ENCODE measurements at places on chromosomes 1 and 21. TPM values are rescaled to one million over a fixed set of nuclear protein-coding genes. Genes with fewer than 3 reads are reported as not detected.
A peak's percentile ranks its signal among the peaks of the same experiment; 100 is the strongest.

DNA sequence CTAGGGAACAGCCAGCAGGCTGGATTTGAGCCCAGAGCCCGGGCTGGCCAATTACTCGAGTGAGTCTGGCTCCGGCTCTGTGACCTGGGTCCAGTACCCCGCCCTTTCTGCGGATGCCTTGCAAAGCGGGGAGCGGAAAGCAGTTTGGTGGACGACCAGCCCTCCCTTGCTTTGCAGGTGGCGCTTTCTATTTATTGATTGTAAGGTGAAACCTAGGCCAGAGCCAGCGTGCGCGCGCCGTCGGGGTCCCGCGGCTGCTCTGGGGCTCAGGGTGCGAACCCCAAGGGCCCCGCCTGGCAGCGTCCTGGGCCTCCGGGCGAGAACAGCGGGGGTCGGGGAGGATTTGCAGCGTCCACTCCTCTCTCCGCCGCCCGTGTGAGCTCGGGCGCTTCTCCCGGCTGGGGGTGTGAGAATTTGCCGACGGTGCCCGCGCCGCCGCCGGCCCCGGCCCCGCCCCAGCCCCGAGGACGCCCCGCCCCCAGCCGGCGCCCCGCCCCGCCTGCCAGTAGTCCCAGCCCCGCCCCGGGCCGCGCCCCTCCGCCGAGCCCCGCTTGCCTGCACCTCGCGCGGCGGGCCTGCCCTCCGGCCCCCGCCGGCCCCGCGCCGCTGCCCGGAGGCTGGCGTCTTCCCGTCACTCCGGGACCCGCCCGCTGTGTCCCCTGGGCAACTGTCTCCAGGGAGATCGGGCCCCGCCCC lies 37.6 kb downstream of the PIK3CD start:
- H3K36me3 ChIP-seq: peaks cover 23% of the 10 kb centered on the region
- H3K27ac ChIP-seq: peak overlapping the region; percentile 23
- peak overlapping the region; percentile 59 for H3K4me3 ChIP-seq
- no peaks in the 10 kb centered on the region for H3K27me3 ChIP-seq
- DNase-seq: peak; percentile 97

DNA sequence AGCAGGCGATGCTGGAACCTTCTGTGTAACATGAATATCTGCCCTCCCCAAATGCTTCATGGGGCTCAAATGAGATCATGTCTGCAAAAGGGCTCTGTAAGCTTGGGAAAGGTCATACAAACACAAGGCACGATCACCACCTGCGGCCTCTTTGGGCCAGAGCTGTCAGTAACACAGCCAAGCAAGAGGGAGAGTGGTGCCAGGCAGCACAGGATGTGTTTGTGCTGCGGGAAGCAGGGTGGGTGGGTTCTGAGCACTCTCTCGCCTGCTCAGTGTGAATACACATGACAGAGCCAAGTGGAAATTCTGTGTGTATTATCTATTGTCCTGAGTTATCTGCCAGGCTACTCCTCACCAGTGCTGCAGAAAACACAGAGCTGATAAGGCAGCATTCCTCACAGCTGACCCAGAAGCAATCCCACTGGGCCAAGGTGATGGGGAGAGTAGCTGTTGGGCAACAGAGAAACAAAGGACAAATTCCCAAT lies 101.2 kb downstream of the LAMC2 start:
- no peak for DNase-seq
- H3K4me3 ChIP-seq: no peak overlapping the region
- H3K27ac ChIP-seq: no peak overlapping the region
- no peaks in the 10 kb centered on the region for H3K36me3 ChIP-seq

Gene HNRNPU
- polyA plus RNA-seq: 622 TPM

- H3K4me1 ChIP-seq: no peaks in the 10 kb centered on the region
- no peak overlapping the region for H3K27ac ChIP-seq
- H3K36me3 ChIP-seq: no peaks in the 10 kb centered on the region
- no peak overlapping the region for H3K4me3 ChIP-seq
- no peak for DNase-seq
These were observed 13.4 kb upstream of the KIAA1614 start for GRCh38 chr1:180899262-180899661.

GRCh38 chr21:31716106-31716505 lies 15.8 kb downstream of the SCAF4 start:
- H3K27ac ChIP-seq: no peak overlapping the region
- no peaks in the 10 kb centered on the region for H3K27me3 ChIP-seq
- no peak for DNase-seq
- no peaks in the 10 kb centered on the region for H3K4me1 ChIP-seq
- H3K4me3 ChIP-seq: no peak overlapping the region

- peaks cover 73% of the 10 kb centered on the region for H3K4me1 ChIP-seq
- no peak overlapping the region for H3K27ac ChIP-seq
- no peak for DNase-seq
These were observed 3.8 kb upstream of the S100A2 start for GRCh38 chr1:153569465-153569864.

DNA sequence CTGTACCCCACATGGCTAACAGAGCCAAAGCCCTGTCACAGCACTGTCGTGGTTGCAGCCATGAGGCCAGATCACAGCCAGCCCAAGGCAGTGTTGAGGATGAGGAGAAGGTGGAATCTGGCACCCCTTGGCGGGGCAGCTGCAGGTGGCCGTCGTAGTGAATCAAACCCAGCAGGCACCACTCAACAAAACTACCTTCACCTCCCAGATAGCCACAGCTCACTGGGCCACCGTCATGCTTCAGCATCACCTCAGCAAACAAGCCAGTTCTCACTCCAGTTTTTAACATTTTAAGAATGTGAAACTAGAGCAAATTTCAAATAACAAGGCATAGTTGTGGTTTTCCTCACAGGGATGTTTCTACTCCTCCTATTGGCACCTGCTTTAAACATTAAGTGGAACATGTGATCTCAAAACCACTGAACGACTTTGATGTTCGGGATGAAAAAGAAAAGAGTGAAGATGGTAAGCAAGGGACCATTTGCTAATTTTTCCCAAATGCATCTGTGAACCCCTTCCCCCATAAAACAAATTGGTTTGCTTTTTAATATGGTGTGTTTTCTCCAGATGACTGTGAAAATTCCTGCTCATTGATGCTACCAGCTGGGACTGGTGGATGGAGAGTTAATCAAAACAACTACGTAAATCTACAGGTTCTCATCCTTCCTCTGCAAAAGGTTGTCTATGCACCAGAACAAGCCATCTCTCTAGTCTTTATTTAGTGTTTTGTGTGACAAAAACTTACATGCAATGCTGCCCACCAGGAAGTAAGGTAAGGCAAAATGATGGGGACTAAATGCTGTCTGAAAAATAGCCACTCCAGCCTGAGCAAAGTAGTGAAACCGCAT lies 45.5 kb downstream of the TOR1AIP2 start:
- no peaks in the 10 kb centered on the region for H3K4me1 ChIP-seq
- no peak for DNase-seq
- no peaks in the 10 kb centered on the region for H3K27me3 ChIP-seq
- H3K27ac ChIP-seq: no peak overlapping the region
- no peak overlapping the region for H3K4me3 ChIP-seq
- H3K36me3 ChIP-seq: no peaks in the 10 kb centered on the region

Gene PGLYRP3
- polyA plus RNA-seq: not detected

Gene SYPL2
- polyA plus RNA-seq: 0.32 TPM

Gene MIS18A
- polyA plus RNA-seq: 21.7 TPM

GRCh38 chr1:222886878-222887351 lies 72.1 kb downstream of the DISP1 start:
- no peak overlapping the region for H3K4me3 ChIP-seq
- no peak for DNase-seq
- no peaks in the 10 kb centered on the region for H3K27me3 ChIP-seq
- H3K27ac ChIP-seq: no peak overlapping the region
- peaks cover 8% of the 10 kb centered on the region for H3K4me1 ChIP-seq
- H3K36me3 ChIP-seq: no peaks in the 10 kb centered on the region
